Natural killer cell treated with Interleukin-12 subunit alpha and Interleukin-12 subunit beta and Interleukin-15 and Interleukin-18, amount 100 ng/mL, for 72 hours (primary cell): ENCODE measurements at places on chromosomes 2 and 18.

DNA sequence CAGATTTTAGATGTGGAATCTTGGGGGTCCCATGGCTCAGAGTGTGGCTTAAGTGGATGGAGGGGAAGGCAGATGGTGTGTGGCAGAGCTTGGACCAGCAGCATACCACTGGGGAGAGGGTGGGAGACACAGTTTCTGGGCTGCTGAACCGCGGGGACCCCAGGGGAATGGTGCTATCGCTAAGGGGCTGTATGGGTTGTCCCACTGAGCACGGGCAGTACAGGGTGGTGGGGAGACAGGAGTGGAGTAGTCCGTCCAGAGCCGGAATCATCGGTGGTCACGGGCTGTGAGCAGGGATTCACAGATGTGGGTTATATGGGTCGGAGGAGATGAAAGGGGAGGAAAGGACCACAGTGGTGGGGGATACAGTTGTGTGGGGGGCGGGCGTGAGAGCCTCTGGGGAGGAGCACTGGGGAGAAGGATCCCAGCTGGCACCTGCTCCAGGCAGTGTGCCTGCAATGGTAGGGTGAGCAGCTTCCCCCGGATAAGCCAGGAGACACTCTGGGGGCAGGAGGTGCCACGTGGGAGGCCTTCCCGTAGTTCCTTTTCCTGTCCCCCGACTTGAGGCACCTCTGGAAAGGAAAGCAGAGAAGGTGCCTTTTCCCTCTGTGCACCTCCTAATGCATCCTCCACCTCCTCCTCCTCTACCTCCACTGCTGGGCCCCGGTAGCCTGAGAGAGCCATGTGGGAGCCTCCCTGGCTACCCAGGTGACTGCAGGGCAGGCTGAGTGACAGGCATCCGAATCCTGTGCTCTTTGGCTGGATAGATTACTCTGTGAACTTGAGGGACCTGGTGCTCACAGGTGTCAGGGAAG, 24.9 kb downstream of the IGFBP5 start:
- no peak for DNase-seq

DNA sequence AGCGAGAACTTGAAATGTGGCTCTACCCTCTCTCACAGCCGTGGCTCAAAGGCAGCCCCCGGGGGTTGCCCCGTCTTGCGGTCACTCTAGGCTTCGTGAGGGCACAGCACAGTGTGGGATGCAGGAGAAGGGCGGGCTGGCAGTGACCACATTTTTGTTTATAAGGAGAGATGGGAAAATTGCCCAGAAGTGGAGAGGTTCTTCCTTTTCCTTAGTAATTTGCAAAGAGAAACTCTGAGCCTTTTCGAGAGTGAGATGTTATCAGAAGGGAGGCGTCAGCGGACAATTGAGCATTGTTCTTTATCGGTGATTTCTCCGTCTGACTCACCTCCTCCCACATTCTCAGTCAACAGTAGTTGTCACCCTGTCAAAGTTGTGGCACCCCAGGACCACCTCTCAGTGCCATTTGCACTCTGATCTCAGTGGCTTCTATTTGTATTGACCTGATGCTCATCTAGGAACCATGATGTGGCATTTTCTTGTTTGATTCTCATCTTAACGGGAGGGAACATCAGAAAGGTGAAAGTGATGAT, 89.6 kb downstream of the ACAA2 start:
- DNase-seq: no peak

- no peak for DNase-seq
Observed at GRCh38 chr18:27749194-27749593, 427.7 kb downstream of the CDH2 start.

DNA sequence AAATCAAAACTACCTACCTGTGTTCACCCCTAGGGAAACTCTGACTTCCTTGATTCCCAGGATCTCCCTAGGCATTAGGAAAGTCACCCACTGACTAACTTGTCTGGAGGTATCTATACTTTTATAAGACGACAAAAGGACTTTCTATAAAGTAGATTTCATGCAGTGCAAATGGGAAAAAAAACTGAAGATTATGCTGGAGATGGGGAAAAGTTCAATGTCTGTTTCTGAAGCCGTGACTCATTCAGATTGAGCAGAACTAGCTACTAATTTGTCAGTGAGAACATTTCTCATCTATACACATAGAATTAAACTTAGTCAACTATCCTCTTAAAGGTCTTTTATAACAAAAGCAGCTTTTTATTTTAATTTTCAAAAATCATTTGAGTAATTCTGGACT, 6.0 kb downstream of the SEPTIN10 start:
- no peak for DNase-seq

GRCh38 chr18:74283646-74284045, 8.1 kb downstream of the CYB5A start:
- DNase-seq: no peak

DNA sequence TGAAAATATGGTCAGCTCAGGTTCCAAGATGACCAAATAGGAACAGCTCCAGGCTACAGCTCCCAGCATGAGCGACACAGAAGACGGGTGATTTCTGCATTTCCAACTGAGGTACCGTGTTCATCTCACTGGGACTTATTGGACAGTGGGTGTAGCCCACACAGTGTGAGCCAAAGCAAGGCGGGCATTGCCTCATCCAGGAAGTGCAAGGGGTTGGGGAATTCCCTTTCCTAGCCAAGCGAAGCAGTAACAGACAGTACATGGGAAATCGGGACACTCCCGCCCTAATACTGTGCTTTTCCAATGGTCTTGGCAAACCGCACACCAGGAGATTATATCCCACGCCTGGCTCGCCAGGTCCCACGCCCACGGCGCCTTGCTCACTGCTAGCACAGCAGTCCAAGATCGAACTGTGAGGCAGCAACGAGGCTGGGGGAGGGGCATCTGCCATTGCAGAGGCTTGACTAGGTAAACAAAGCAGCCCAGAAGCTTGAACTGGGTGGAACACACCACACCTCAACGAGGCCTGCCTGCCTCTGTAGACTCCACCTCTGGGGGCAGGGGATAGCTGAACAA, 57.5 kb downstream of the WDPCP start:
- no peak for DNase-seq

GRCh38 chr2:159711562-159712142, 654 bp upstream of the MARCHF7 start:
- no peak for DNase-seq

- DNase-seq: no peak
Observed at GRCh38 chr2:151040039-151040438, 221.6 kb downstream of the RBM43 start.

GRCh38 chr2:57908736-57909161, 137.9 kb upstream of the VRK2 start:
- no peak for DNase-seq
